ENCODE measurements at places on chromosomes 13 and 19.
A peak's percentile ranks its signal among the peaks of the same experiment; 100 is the strongest.

DNA sequence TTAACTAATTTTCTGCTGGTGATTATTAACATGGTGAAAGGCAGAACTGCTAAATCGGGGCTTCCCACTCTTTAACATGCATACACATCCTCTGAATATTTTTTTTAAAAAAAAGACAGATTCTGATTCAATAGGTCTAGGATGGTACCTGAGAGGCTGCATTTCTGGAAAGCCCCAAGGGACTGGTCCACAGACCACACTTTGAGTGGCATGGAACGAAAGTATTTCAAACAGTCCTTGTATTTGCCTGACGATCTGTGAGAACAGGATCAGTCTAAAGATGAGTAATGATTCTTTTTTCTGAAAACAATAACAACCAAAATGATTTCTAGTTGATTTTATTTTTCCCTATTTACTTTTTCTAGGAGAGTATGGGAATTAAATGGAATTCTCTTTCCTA, 16.7 kb upstream of the SPART start:
- DNase-seq: no peak

DNA sequence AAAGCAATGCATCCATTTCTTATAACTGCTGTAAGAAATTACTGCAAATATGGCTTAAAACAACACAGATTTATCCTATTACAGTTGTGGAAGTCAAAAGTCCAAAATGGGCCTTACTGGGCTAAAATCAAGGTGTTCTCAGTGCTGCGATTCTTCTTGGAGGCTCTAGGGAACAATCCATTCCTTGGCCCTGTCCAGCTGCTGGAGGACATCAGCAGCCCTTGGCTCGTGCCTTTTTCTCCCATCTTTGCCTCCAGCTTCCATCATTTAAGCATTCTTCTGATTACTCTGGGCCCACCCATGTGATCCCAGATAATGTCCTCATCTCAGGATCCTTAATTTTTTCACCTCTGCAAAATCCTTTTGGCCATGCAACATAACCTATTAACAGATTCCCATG, 607.1 kb downstream of the DCT start:
- DNase-seq: no peak

GRCh38 chr19:33627526-33627925, 5.8 kb downstream of the CHST8 start:
- no peak for DNase-seq

DNA sequence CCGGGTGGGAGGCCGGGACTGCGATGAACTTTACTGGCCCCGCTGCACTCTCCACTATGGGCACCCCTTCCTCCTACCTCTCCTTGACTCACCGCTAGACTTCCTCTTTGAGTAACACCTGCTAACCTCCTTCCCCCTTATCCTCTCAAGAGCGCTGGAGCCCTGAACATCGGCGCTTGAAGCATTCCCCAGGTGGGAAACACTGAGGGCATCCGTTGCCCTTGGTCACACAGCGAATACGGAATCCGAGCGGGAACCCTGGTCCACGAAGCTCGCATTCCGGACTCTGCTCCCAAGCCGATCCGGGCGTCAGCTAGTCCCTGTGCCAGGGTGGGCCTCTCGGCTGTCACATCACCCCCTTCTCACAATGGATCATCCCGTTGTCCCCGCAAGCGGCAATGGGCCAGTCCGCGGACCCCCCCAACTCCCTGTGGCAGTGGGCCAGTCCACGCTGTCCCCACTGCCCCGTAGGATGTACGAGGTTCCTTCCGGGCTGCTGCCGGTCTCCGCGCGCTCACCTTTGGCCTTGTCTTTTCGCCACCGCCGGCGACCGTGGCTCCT, 4.2 kb downstream of the LIPE start:
- peak; percentile 66 for DNase-seq

DNA sequence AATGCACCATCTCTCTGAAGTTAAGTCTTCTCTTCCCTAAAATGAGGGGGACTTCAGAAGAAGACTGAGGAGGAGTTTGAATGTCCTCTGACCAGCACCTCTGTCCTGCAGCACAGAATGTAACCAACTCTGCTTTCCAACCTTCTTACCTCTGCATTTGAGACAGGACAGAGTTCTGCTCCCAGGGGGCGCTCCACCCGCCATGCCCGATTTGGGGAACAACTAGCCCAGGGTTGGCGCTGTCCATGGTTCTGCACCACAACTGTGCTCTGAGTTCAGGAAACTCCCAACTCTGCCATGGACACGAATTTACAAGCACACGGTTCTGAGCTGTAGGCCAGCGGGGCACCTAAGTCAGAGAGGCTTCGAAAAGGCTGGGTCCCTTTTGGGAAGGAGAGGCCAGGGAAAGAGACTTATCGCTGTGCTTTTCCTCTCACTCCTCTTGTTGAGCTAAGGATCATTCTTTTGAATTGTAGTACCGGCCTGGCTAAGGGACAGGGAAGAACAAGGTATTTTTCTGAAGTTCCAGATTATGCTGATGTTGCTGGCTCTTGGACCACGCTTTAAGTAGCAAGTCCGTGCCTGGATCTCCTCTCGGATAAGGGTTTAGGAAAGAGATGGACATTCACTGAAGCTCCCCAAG, 22.2 kb downstream of the SIGLEC5 start:
- peak; percentile 30 for DNase-seq

DNA sequence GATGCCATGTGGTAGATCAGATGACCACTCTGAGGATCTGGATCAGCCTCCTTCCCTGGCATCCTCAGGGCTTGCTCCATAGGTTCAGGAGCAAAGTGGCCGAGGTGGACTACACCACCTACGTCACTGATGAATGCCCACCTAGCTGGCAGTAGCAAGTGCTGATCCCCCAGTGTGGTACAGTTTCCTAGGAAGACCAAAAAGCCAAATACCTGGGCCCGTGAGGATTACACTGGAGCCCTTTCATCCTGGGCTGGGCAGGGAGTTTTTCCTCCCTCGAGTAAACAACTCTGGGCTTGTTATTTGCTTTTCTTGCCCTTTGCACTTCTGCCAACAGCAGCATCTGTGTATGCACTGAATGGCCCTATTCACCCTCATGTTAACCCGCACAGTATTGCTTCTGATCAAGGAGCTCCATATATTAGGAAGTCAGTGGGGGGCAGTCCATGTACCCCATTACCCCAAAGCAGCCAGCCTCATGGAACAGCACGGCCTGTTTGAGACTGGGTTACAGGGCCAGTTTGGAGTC, 3.3 kb upstream of the MYADM start:
- DNase-seq: peak; percentile 74

GRCh38 chr13:113618455-113618854, 33.9 kb downstream of the TFDP1 start:
- DNase-seq: no peak

- peak; percentile 78 for DNase-seq
These were observed 6.2 kb downstream of the KLF5 start for GRCh38 chr13:73065036-73065435.

- DNase-seq: peak; percentile 72
These were observed 1.1 kb downstream of the RPL36 start for GRCh38 chr19:5690955-5691821.
